ENCODE measurements at places on chromosomes 5 and 9.

- DNase-seq: no peak
Observed at GRCh38 chr9:6150483-6150882, 65.1 kb upstream of the IL33 start.

DNA sequence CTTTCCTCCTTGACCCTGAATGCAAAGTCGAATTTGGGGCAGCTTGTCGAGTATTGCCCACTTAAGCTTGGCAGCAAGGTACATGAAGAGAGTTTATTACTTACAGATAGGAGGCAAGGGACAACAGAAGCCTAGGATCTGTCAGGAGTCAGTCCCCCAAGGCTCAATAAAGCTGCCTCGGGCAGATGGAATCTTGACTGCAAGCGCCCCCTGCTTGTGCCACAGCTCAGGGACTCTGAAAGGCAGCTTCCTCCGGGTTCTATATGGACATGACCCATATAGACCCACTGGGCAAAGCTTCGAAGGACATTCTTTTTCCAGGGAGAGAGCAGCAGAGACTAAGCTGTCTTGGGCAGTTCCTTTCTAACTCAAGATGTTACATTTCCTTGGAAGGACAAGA is 971.5 kb downstream of the EFNA5 start:
- DNase-seq: no peak

- no peak for DNase-seq
Observed at GRCh38 chr5:73908846-73909245, 282.9 kb downstream of the ARHGEF28 start.

- DNase-seq: peak; percentile 66
Observed at GRCh38 chr9:111483439-111483857, 735 bp downstream of the ECPAS start.

DNA sequence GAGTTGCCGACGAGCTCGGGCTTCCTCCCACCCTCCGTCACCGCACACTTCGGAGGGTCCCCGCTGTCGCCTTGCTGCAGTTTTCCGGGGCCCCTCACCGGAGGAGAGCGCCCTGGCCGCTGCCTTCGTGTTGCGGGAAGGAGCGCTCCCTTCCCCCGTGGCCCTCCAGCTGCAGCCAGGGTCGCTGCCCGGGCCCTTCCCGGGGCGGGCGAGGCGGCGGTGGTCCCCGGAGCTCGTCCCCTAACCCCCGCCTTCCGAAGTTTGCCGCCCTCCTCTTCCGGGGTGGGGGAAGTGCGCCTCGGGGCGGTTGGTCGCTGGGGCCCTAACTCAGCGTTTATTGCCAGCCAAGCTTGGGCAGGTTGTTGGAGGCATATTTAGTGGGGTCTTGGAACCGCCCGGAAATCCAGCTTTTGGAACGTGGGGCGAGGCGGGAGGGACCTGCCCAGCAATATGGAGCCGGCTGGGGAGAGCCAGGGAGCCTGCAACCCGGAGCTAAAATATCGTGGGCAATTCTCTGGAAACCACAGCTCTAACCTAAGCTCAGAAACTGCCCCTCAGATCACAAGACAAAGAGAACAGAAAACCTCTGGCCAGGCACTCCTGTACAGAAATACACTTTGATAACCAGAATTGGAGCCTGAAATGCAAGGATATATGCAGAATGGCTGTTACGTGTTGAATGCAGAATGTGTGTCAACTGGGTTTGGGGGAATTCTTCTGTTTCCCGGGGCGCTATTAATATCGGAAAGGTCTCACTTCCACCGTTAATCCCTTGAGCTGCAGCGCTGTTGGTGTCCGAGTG is 890 bp downstream of the PIK3R1 start:
- peak; percentile 34 for DNase-seq

DNA sequence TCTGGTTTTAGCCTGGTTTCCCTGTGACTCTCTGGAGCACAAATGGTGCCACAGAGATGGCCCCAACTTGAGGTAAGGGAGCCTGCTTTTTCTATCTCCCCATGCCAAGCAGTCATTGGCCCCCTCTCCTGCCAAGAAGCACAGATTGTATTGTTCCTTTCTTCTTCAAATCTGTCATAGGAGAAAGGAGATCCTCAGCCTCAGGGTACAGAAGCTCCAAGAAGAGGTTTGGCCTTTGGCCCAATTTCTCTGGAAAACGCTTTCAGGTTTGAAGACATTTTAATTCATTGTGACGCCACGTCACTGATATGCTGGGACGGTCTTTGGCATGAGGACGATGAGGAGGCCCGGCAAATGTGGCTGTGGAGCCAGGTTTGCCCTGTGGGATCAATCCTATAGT is 29.2 kb upstream of the PANK3 start:
- no peak for DNase-seq

- DNase-seq: no peak
Observed at GRCh38 chr5:140965905-140966292, 377 bp upstream of the PCDHAC2 start.

GRCh38 chr5:142938266-142938880 is 168.2 kb downstream of the ARHGAP26 start:
- no peak for DNase-seq

DNA sequence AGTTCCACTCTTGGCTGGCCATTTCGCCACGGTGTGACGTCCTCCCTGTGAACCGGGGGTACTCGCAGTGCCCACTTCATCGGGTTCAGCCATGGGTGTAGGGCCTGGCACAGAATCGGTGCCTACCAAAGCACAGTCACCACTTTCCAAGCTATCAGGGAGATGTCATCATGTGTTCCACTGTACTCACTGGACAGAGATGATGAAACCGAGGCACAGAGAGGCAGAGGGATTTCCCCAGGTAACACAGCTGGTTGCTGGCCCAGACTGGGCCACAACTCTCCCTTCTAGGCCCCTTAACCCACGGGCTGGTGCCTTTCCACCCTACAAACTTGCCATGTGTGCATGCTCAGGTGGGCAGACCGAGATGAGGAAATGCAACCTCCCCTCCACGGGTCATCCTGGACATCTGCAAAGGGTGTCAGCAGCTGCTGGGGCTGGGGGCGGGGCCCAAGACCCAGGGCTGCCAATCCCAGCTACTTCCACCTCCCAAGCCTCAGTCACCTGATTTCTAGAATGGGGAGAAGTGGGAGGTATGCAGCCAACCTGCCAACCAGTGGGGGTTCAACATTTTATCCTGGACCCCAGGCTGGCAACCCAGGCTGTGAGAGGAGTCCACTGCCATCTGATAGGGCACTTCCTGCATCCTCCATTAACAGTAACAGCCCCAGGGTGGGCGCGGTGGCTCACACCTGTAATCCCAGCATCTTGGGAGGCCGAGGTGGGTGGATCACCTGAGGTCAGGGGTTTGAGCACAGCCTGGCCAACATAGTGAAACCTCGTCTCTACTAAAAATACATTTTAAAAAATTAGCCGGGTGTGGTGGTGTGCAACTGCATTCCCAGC is 893 bp upstream of the SH2D3C start:
- no peak for DNase-seq

- no peak for DNase-seq
Observed at GRCh38 chr5:149382517-149383220, 3.6 kb upstream of the IL17B start.

- peak; percentile 5 for DNase-seq
Observed at GRCh38 chr5:90473396-90474234, 956 bp downstream of the MBLAC2 start.

DNA sequence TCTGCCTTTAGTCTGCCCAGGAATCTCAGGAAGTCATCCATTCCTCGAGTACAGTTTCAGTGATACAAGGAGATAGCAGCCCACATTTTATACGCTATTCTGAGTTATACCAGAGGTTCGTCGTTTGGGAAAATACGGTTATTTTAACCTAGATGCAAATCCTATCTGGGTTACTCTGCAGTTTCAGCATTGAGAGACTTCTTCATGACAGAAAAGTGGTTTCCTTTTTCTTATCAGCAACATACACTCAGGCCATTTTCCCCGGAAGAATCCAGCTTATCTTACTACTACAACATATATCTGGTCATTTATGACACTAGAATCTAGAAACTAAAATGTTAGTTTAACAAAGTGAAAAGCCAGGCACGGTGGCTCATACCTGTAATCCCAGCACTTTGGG is 83.4 kb upstream of the IQGAP2 start:
- no peak for DNase-seq

- DNase-seq: no peak
Observed at GRCh38 chr5:135102716-135103574, 68.9 kb upstream of the PITX1 start.

DNA sequence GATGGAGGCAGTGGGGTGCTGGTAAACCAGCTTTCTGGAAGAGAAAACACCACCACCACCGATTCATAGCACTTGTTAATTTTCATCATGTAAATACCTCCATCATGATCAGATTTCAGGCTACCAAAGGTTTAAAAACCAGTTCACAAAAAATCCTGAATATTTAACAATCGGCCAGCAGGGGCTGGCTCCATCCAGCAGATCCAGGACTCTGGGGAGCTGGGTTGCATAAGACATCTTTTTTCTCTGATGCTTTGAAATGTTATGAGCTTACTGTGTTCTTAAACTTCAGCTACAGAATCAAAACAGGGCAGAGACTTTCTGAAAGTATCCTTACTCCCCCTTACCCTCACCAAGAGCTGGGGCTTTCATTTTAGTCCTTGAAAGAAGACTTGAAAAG is 14.6 kb upstream of the RNF183 start:
- DNase-seq: no peak

GRCh38 chr9:110410961-110411360 is 73.3 kb upstream of the TXNDC8 start:
- no peak for DNase-seq

DNA sequence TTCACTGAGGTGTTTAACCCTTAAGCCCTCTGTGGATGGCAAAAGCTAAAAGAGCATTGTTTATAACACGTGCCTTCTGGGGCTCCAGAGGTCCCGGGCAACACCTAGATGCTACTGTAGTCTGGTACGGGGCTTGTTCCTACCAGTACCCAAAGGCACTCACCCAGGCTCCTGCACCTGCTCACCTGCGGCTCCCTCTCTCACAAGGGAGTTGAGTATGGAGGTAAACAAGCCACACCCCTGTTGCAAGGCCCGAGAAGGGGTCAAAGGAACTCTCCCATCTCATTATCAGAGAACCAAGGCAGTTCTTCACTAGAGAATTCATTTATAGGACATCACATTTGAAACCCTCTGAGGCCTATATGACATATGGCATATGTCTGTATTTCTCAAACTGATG is 53.4 kb upstream of the IL6ST start:
- DNase-seq: no peak

DNA sequence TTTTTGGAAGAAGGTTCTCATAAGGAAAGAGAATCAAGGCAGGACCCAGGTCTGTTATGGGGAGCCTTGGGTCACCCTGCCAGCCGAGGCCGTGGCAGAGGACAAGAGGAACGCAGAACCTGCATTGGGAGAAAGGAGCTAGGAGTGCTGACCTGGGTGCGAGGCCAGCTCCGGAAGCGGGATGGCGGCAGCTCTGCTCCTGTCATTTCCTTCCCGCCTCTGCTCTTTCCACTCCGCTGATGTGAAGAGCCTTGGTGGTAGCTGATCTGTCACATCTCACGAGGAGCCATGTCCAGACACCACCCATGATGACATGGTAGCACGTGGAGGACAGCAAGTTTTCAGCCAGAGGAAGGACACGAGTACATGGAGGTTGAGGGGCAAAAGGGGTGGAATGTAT is 109.5 kb upstream of the COL5A1 start:
- DNase-seq: no peak

GRCh38 chr5:78016863-78017529 is 240.9 kb upstream of the TBCA start:
- no peak for DNase-seq

DNA sequence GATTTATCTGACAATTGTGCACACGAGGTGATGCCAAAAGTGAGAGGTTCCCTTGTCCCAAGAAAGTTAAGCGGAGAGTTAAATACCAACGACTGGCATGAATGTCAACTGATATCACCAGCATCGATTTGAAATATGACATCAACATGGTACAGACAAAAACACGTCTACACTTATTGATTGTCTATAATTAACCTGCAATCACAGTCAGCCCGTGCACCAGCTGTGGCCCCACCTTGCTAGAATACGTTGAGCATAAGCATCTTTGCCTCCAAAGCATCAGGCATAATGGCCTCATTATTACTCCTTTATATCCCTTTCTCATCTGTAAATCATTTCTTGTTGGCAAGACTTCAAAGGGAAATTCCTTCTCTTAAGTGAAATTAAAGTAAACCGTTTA is 625.4 kb downstream of the IRX1 start:
- no peak for DNase-seq

GRCh38 chr9:112170235-112170634 is 4.9 kb downstream of the SUSD1 start:
- DNase-seq: no peak

DNA sequence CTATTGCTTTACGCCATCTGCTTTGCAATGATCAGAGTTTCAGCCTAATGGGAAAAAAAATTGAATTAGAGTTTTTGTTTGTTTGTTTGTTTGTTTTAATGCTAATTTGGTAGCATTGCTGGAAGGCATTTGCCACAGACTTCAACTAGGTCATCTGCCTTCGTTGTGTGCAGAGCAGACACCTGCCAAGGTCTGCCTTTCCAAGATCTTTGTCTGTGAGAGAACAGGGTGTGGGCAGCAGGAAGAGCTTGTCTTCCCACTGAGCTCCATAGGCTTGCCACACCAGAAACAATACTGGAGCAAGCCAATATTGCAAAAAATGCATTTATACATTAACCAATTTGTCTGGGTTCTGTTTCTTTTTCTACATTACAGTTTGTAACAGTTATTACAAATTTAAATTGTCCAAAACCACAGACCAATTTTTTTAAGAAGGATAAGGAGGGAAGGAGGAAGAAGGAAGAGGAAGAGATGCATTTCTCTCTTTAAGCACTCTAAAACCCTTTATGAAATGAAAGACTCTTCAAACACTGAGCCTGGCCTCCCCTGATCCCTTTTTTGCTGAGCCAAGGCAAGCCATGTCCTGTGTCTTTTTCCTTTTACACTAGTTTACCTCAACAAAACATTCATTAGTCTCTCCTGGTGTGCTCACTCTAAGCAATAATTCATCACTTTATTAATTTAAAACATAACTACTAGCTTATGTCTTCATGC is 210.5 kb downstream of the SNX18 start:
- DNase-seq: no peak

GRCh38 chr9:12698266-12698665 is 5.1 kb downstream of the TYRP1 start:
- DNase-seq: peak; percentile 63

GRCh38 chr5:145124806-145125205 is 710.3 kb downstream of the PRELID2 start:
- DNase-seq: no peak

- no peak for DNase-seq
Observed at GRCh38 chr9:135887021-135887507, 20.3 kb downstream of the CAMSAP1 start.

DNA sequence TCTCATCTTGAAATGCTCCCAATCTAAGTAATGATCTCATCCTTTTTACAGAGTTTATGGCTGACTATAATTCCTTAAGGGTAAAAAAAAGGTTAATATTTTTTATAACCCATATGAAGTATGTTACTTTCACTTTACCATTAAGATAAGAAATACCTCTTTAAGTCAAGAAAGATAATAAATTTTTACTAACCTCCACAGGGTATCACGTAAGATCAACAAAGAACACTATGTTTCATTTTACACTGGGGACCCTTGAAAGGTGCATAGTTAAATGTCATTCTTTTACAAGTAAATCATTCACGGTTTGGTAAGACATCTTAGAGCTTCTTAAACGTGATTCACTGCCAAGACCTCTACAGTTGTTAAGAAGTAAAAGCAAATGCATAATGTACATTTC is 472.7 kb upstream of the CDH9 start:
- DNase-seq: peak; percentile 10

GRCh38 chr5:19584131-19584530 is 403.9 kb downstream of the CDH18 start:
- no peak for DNase-seq

Data from fibroblast of skin of right biceps (primary cell).